ENCODE measurements at places on chromosomes 4 and X.

- DNase-seq: no peak
Measured at GRCh38 chr4:69849297-69849696, 10.6 kb downstream of the SULT1E1 start.

- DNase-seq: no peak
Measured at GRCh38 chr4:77269505-77269904, 112.5 kb downstream of the CCNG2 start.

- DNase-seq: peak; percentile 23
Measured at GRCh38 chrX:51144828-51145442, 187.7 kb upstream of the NUDT10 start.

- DNase-seq: peak; percentile 1
Measured at GRCh38 chrX:55488006-55488592, 1.5 kb downstream of the USP51 start.

DNA sequence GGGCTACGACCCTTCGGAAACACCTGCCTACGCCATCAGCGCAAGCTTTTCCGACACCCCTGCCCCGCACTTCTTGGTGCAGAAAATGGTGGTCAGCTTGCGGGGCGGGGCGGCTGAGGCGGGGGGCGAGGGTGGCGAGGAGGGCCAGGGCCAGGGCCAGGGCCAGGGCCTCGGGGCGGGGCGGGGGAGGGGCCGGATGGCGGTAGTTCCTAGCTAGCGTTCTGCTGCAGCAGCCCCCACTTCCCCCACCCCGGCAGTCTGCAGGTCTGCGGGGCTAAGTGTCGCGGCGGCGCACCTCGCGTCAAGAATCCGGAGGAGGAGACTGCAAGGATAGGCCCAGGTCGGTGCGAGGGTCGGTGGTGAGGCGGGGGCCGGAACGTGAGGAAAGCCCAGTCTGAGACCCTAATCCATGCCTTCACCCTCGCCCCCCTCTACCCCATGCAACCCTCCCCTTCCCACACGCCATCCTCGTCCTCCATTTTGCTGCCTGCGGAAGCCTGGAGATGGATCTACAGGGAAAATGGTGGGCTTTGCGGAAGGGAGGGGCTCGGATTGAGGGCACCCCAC is 600 bp downstream of the BEX4 start:
- DNase-seq: peak; percentile 3

GRCh38 chrX:37786624-37787422 is 7.0 kb downstream of the CYBB start:
- peak; percentile 37 for DNase-seq
